ENCODE measurements at places on chromosomes 4 and X. TPM values are rescaled to one million over a fixed set of nuclear protein-coding genes. Genes with fewer than 3 reads are reported as not detected.

The RAB9B gene
- 0.05 TPM for total RNA-seq

The TMEM192 gene
- total RNA-seq = 8.1 TPM

The PSAPL1 gene
- total RNA-seq = 0.32 TPM

The TIGD4 gene
- total RNA-seq = 0.31 TPM

The MAMLD1 gene
- total RNA-seq = 6.4 TPM

The SPANXN4 gene
- not detected for total RNA-seq

The MAGEC2 gene
- not detected for total RNA-seq

The FRMPD4 gene
- 0.02 TPM for total RNA-seq

The MMRN1 gene
- total RNA-seq = not detected

The PARM1 gene
- total RNA-seq = 0.51 TPM

The BEND2 gene
- not detected for total RNA-seq

The MAML3 gene
- 13.7 TPM for total RNA-seq

The H2BW2 gene
- not detected for total RNA-seq

The SPANXA2 gene
- not detected for total RNA-seq

The SUPT20HL1 gene
- not detected for total RNA-seq

The ASB11 gene
- not detected for total RNA-seq

The CRLF2 gene
- 1.1 TPM for total RNA-seq

The ADGRG2 gene
- 11.1 TPM for total RNA-seq

The TMEM271 gene
- total RNA-seq = not detected

The CITED1 gene
- 2.3 TPM for total RNA-seq

The SATL1 gene
- total RNA-seq = not detected

The MAGEA9B gene
- not detected for total RNA-seq

The SMIM31 gene
- 0.05 TPM for total RNA-seq

The CPZ gene
- total RNA-seq = 0.30 TPM

The FAT1 gene
- total RNA-seq = 125 TPM

The NWD2 gene
- not detected for total RNA-seq

The GPR34 gene
- not detected for total RNA-seq

The GLUD2 gene
- 2.2 TPM for total RNA-seq

The MAGEA1 gene
- 0.12 TPM for total RNA-seq

The LAMP2 gene
- total RNA-seq = 99.6 TPM

The NPY5R gene
- not detected for total RNA-seq

The MAGEA6 gene
- total RNA-seq = 13.1 TPM

The TMPRSS11F gene
- not detected for total RNA-seq

The DNAAF6 gene
- not detected for total RNA-seq

The CTAG1A gene
- not detected for total RNA-seq

The SMIM10L2A gene
- 0.15 TPM for total RNA-seq

The LRCH2 gene
- not detected for total RNA-seq

The MAGEA2B gene
- total RNA-seq = not detected

The CFI gene
- 0.86 TPM for total RNA-seq

The G6PD gene
- total RNA-seq = 1,430 TPM

The SSX3 gene
- total RNA-seq = not detected

The S100P gene
- total RNA-seq = 184 TPM

The HDX gene
- 2.2 TPM for total RNA-seq

The UCP1 gene
- 0.14 TPM for total RNA-seq

The VSIG4 gene
- not detected for total RNA-seq

The RGN gene
- not detected for total RNA-seq

The MAGEA4 gene
- total RNA-seq = not detected

All from A549 treated with AZD2906 at 1 μM for 4 hours (cell line).